Renal cortical epithelial cell (primary cell): ENCODE measurements at places on chromosomes 12 and 14.

DNA sequence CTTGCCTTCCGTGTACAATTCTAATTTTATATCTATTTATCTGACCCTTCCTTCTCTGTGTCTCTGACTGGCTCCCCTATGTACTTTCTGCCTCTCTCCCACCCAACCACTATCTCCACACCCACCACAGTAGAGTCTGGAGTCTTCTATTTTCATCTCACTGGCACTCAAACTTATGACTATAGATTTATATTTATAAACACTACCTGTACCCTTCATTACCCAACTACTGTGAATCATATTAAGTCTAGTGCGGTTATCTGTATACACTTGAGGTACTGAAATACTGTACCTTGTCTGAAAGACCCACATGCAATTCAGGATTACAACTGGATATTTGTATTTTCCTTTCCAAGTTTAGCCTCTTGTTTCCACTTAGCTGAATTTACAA, 36.1 kb downstream of the ATP2B1 start:
- no peak for DNase-seq

DNA sequence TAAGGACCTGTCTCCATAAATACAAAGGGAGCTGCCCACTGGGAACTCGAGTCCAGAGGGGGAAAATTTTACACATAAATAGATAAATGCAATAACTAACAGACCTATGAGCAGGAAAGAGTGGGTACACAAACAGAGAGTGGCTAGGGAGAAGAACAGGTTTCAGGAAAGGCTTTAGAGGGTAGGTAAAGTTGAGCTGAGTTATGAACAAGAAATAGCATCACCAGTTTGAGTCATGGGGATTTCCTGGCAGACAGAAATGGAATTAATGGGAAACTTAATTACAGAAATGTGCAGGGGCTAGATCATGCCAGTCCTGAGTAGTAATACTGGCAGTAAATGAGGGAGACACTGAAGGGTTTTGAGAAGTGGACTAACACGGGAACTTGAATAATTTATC, 58.0 kb upstream of the CCDC175 start:
- peak; percentile 2 for DNase-seq

GRCh38 chr14:70748422-70748821, 60.9 kb downstream of the MAP3K9 start:
- DNase-seq: no peak

DNA sequence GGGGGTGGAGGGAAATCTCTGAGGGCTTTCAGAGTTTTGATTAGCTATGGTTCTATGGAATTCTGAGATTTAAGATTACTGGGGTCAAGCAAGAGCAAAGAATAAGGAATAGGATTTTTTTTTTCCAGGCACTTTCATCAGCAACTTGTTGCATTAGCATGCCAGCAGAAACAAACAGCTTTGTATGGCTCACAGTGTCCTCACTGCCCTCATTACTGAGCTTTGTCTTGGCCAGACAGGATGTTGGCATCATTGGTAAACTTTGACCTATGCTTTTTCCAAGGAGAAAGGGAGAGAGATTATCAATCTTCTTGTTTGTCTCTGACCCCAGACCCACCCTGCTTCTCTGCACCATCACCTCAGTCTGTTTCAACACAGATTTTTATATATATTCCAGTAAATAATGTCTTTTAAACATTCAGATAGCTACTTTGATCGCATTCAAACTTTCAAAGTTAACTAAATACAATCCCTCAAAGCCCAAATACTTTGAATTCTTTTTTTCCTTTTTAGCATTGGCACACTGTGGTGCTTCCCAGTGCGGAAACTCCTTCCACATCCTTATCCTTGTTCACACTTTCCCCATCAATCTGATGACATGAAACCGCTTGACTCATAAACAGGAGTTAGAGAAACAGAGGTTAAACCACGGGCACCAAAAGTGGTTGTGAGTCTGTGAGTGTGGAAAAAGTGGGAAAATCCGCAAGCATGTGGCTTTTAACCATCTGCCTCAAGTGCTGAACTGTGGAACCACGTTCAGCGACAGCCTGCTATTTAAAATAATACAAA, 282.2 kb upstream of the FAR2 start:
- peak; percentile 6 for DNase-seq

GRCh38 chr12:53696285-53696654, 20.4 kb upstream of the ATP5MC2 start:
- DNase-seq: peak; percentile 93

GRCh38 chr14:95979339-95980042, 59.7 kb upstream of the C14orf132 start:
- DNase-seq: peak; percentile 53

- DNase-seq: no peak
Measured at GRCh38 chr12:24851341-24851740, 97.6 kb downstream of the BCAT1 start.

DNA sequence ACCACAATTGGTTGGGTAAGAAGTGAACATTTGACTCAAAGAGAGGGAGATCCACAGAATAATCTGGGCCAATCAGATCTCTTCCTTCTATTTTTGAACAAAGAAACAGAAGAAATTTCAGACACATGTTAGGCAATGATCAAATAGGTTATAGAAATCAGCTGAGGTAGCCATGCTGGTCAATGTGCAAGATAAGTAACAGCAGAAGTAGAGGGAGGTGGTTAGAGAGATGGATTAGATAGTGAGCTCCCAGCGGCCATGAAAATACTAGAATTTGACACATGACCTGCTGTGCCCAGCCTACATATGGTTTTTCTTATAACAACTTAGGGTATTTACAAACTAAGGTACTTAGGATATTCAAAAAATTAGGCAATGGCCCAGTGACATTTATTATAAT, 230.9 kb upstream of the ARID2 start:
- no peak for DNase-seq

DNA sequence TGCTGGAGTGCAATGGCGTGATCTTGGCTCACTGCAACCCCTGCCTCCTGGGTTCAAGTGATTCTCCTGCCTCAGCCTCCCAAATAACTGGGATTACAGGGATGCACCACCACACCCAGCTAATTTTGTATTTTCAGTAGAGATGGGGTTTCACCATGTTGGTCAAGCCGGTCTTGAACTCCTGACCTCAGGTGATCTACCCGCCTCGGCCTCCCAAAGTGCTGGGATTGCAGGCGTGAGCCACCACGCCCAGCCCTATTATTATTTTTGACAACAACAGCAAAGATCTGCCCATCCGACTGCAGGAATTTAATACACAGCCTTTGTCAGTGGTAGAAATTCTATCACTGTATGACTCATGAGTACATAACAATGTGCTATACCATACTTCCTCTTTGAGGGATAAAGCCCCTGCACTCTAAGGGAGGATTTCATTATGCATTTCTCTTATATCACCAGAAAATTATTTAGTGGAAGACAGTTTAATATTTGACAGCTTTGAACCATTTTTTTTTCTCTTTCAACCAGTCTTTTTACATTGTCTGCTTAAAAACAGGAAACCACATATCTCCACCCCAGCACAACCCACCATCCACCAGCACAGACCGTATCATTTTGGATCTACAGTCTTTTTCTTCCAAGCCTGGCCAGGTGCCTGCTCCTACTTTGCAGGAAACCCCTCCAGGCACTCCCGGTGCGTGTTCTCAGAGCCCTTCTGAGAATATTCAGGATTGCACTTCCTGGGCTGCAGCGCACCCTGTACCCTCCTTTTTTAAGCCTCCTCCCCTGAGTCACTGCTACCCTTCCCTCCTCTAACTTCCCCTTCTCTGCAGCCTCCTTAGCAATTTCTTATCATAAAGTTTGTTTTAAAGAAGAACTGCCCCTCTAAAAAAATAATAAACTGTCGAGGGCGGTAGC, 594 bp downstream of the ARHGDIB start:
- peak; percentile 30 for DNase-seq

- DNase-seq: no peak
Measured at GRCh38 chr12:125110641-125111360, 45.6 kb downstream of the AACS start.

- DNase-seq: no peak
Measured at GRCh38 chr12:113075137-113075683, 18.7 kb downstream of the DTX1 start.

GRCh38 chr12:77894556-77894955, 63.9 kb downstream of the NAV3 start:
- peak; percentile 11 for DNase-seq

DNA sequence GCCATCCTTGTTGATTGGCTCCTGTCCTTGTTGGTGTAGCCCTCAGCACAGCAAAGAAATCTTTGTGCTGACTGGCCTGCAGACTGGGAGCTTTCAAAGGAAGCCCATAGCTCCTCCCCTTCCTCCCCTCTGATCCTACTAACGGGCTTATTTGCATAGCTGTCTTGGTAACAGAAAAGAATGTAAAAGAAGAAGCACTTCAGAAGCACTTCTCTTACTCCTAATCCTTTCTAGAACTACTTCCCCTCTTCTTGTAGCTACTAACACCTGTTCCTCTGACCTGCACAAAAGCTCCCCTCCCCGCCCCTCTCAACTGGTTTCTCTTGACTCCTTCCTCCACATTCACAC, 14.3 kb upstream of the RIC8B start:
- no peak for DNase-seq

- DNase-seq: no peak
Measured at GRCh38 chr12:75951399-75952278, 79.9 kb downstream of the PHLDA1 start.

GRCh38 chr12:92124689-92125029, 21.0 kb downstream of the BTG1 start:
- no peak for DNase-seq

DNA sequence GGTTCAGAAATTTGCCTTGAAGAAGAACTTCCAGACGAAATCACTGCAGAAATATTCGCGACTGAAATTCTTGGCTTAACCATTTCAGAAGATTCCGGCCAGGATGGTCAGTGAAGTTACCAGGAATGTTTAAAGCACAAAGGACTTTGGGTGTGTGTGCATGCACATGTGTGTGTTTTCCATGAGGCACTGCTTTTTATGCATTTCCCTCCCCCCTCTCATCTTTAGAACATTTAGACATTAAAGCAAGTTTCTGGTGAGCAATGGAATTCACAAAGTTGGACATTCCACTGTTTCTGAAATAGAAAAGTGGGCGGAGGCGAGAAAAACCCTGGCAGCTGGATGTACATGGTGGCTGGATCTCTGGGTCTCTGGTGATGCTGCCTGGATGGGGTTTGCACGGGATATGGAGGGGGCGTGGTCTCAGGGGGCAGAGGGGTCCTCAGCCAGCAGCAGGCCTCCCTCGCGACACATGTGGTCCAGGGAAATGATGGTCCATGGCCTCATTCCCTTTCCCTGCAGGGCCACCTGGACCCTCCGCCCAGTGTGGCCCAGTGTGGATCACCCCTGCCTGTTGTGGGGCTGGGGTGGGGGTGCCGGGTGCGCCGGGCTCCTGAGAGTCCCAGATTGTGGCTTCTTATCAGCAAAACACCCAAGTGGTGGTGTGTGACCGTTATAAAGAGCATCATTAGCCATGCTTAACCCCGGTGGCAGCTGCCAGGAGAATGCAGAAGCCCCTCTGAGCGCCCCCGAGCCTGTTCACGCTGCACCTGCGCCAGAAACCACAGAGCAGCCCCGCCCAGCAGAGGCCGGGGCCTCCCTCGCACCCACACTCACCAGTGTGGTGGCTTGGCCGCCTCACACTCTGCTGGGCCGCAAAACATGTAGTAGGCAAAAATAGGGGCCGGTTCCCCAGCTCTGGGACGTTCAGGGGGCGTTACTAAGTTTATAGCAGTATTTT, 17.8 kb upstream of the BCL7A start:
- DNase-seq: no peak

DNA sequence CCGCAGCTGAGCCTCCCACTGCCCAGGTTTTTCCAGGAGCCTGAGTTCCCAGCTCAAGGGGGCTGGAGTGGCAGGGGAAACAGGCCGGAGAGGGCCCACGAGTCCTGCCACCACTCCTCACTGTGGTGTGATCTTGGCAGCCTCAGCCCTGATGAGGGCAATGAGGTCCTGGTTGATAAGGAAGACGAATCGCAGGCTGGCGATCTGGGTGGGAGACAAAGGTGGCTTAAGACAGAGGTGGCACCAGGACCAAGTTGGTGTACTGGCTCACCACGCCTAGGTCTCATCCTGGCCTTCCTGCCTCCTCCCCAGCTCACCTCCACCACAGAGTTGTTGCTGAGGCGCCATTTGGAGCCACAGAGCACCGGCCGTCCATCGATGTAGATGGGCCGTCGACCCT, 9.4 kb downstream of the MCRS1 start:
- DNase-seq: no peak

DNA sequence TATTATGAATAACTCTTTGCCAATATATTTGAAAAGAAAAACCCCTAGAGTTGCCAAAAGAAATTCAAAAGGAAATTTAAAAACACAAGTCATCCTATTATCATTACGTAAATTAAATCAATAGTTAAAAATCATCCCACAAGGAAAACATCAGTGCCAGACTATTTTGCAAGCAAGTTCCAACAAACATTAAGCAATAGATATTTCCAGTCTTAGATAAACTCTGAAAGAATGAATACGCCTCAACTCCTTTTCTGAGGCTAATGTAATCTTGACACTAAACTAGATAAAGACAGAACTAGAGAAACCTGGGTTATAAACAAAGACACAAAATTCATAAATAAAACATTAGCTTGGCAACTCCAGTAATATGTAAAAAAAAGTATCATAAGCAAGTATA, 245.9 kb downstream of the FOXN3 start:
- DNase-seq: no peak

GRCh38 chr12:57531836-57532235, 9.2 kb downstream of the MBD6 start:
- no peak for DNase-seq

DNA sequence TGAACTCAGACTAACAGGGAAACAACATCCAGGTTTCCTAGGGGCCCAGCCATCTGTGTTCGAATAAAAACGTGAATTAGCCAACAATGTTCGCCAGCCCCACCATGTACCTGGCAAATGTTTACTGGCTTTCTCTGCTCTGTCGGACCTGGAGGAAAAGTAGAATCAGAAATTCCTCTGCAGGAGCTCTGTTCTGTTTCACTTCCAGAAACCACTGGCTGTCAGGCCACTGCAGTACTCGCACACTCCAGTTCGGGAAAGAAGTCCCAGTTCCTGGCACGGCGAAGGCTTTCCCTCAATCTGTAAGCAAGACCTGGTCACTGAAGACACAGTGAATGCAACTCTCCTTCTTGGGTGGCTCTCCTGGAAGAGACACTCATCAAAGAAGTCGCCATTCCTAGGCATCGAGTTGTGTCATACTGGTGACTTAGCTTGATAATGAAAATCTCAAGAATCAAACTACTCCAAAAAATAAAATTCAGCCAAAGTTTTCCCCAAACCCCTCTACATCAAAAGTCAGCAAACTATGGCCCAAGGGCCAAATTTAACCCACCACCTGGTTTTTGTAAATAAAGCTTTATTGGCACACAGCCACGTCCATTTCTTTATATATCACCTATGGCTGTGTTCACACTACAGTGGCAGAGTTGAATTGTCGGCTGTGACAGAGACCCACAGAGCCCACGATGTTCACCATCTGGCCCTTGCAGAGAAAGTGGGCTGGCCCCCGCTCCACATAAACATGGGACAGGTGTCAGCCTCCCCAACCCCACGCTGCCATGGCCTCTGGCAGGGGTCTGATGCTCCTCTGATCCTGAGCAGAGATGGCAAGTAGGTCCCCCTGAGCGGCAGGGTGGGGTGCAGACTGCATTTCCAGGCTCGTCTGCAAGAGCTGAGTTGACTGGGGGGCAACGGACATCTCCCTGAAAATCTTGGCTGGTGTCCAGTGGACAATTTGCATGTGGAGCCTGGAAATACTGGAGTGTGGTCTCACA, 189.2 kb upstream of the DIO3 start:
- no peak for DNase-seq

- DNase-seq: no peak
Measured at GRCh38 chr12:12379831-12380730, 23.2 kb downstream of the BORCS5 start.

GRCh38 chr12:70196811-70197281, 46.4 kb upstream of the CNOT2 start:
- DNase-seq: no peak
